ENCODE measurements at places on chromosomes 5 and 9. TPM values are rescaled to one million over a fixed set of nuclear protein-coding genes. Genes with fewer than 3 reads are reported as not detected.

DNA sequence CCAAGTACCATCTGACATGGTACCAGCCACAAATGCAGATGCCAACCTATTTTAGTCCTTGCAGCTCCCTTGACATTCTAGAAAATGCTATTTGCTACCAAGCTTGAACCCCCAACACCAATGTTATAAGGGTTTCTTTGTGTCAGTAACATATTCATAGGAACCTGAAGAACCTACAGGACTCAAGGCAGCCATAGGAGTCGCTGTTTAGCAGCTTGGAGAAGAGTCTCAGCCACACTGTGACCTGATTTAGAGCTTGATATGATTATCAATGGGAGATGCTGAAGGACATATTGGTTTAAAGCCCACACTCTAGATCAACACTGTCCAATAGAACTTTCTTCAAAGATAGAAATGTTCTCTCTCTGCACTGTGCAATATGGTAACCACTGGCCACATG lies 6.4 kb upstream of the ZFR start:
- DNase-seq = no peak

- DNase-seq = no peak
Measured at GRCh38 chr5:6574537-6575245, 58.2 kb downstream of the NSUN2 start.

DNA sequence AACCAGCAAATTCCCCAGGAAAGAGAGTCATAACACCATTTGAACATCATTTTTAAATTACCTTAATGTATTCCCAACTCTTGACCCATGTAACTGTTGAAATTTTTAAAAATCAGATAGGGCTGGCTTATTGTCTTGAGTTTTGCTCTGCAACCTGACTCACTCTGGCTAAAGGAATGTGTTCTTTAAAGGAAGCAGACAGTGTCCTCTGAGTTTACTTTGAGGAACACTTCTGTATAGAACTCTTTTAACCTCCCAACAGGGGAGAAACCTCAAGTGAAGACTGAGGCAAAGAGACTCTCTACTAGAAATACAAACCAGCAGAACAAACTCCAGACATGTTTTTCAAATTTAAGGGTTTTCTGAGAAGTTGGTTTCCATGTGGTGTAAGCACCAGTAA lies 248.9 kb downstream of the CWC27 start:
- no peak for DNase-seq

GRCh38 chr5:170363671-170364070 lies 25.5 kb downstream of the KCNMB1 start:
- DNase-seq = no peak

Gene SPINK13
- not detected for total RNA-seq

Gene CTXN3
- 5.4 TPM for total RNA-seq

Gene PRSS3
- 0.59 TPM for total RNA-seq

Gene DOCK2
- 6.5 TPM for total RNA-seq

All from endothelial cell (in vitro differentiated cells).